ENCODE measurements at places on chromosomes 1 and 21.

DNA sequence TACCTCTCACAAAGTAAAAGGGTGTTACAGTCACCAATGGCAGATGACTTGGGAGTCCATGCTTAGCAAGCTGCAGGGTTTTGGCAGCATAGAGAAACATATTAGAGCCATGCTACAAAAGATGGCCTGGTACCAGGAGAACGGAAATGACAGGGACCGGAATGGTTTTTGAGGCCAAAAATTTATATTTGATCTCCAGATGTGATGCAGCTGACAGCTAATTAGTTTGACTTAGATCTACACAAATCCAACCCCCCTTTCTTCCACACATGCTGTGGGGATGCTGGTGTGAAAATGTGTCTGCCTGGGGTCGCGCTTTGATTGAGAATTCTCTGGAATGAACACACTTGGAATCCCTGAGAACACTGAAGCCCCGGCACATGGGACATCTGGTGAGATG, 26.5 kb downstream of the SYF2 start:
- DNase-seq: no peak

GRCh38 chr1:36133484-36133883, 8.5 kb upstream of the COL8A2 start:
- DNase-seq: no peak

GRCh38 chr21:43605320-43606215, 53.7 kb downstream of the HSF2BP start:
- DNase-seq: no peak

DNA sequence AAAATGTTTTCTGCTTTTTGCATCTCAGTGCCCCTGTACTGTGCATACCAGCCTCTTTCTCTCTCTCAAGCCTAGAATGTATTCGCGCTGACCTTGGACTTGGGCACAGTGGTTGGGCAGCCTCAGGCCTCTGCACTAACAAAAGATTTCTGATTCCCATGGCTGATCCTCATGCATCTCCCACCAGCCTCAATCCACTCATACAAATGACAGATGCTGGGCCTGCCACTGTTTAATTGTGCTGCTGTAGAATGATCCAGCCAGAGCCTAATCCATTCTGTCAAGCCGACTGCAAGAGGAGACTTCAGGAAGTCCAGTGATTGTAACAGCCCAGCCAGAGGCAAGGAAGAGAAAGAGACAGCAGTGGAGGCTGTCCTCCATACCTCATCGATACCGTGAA, 180.8 kb downstream of the ASTN1 start:
- DNase-seq: no peak

DNA sequence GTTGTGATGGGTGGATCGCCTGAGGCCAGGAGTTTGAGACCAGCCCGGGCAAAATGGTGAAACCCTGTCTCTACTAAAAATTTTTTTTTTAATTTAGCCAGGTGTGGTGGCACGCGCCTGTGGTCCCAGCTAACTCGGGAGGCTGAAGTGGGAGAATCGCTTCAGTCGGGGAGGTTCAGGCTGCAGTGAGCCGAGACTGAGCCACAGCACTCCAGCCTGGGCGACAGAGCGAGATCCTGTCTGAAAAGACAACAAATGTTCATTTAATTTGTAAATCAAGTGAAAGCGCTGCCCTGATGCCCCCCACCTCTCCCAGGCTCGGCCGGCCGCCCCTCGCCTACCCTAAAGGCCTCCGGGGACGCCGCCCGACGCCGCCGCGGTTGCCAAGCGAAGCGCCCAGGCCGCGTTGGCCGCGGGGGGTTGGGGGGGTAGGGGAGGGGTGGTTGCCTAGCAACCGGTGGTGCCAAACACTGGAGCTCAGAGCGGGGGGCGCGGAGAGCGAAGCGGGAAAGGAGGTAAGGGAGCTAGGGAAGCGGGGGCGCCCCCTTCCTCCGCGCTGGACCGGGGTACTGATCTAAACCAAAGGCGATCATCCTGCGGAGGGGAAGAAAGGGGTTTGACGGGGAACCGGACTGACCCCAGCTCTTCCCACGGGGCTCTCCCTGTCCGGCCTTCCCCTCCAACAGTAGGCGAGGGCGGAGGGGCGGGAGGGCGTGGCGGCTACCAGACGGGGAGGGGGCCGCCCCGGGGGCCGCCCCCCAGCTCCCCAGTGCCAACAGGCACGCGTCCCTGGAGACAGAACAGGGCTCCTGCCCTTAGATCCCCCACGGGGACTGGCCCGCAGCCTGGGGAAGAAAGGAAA, at the start of gene TEKT2:
TEKT2 (plus strand) TSS at position 460 of the 862 bp plus-strand sequence. CDS start 828 bp downstream, outside the sequence.
- DNase-seq: no peak

DNA sequence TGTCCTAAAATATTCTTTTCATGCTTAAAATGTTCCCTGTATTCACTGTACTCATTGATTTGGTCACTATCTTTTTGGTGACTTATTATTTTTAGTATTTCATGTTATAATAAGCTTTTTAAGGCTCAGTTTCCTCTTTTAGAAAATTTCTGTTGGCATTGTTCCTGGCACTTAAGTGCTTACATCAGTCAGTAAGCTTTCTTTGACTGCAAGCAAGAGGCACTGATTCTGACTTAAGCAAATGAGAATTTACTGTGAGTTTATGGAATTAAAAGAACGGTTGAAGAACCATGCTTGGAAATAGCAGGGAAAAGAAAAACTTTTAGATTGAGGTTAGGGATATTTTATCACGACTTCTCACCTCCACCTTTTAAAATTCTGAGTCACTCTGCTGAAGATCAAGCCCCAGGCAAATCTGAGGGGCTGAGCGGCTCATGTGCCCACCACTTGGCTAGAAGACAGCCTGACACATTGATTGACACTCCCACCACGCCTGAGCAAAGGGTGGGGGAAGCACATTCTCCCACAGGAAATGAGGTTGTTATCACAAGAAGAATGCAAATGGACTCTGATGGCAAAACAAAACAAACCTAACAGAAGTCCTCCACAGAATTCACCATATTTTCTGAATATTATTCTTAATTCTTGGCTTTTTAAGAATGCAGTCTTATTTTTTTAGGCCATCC, 102.8 kb downstream of the KCTD3 start:
- DNase-seq: no peak

Data from activated CD4-positive, alpha-beta memory T cell treated with anti-CD3 and anti-CD28 coated beads for 36 hours (primary cell).